Suppressor macrophage treated with lipopolysaccharide for 4 hours (primary cell): ENCODE measurements at places on chromosomes 12 and 14.
A peak's percentile ranks its signal among the peaks of the same experiment; 100 is the strongest.

- no peak for DNase-seq
These were observed 419.7 kb upstream of the PRICKLE1 start for GRCh38 chr12:43008953-43009845.

- DNase-seq: no peak
These were observed 6.9 kb upstream of the KRT6A start for GRCh38 chr12:52499806-52500560.

DNA sequence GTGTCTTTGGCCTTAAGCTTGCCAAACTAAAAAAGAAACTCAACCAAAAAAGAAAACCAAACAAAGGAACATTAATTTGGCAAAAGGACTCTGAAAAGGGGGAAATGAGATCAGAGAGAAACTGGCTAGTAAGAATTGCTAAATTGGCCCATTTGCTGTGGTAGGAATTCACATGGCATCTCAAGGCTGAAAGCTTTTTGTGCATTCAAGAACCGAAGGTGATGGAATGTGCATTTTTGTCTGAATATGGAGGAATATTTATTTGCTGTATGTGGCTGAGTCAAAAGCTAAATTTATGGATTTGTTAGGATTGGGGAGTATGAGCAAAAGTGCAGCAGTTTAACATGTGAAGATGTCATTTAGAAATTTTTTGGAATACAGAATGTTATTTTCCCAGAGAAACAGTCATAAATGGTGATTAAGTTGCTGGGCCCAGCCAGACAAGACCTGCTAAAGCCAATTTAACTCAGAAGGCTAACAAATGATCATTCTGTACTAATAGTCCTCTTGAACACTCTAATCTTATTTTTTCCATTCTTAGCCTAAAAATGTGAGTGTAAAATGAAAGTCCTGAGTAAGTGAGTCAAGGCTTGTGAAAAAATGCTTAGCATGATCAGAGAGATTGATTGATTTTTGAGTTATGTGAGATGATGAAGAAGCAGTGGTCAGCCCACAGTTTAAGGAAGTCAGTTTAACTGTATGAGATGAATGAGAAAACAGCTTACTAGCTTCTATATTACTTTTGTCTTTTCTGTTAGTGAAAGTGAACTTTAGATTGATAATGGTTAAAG is 94.1 kb downstream of the ANO6 start:
- peak; percentile 75 for DNase-seq

DNA sequence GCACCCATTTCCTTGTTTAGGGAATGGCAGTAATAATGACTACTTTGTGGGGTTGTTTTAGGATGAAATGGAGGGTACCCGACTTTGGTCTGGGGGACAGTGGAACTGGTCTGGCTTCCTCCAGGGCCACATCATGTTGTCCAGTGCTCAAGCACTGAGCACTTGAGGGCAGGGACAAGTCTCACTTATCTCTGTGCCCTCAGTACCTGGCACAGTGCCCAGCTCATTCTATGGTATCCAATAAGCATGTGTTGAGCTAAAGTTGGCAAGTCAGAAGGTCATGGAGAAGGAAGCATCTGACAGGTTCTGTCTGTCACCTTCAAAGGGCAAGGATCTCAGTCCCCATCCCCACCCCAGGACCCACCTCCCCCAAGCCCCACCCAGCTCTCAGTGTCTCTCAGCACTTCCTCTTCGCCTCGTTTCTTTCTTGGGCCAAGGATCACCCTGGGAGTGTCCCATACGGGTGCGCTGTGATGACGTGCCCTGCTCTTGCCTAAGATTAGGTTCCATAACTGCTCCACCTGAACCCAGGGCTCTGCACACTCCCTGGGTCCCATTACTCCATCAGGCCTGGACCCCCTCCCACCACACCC is 24.3 kb upstream of the TMEM106C start:
- no peak for DNase-seq

DNA sequence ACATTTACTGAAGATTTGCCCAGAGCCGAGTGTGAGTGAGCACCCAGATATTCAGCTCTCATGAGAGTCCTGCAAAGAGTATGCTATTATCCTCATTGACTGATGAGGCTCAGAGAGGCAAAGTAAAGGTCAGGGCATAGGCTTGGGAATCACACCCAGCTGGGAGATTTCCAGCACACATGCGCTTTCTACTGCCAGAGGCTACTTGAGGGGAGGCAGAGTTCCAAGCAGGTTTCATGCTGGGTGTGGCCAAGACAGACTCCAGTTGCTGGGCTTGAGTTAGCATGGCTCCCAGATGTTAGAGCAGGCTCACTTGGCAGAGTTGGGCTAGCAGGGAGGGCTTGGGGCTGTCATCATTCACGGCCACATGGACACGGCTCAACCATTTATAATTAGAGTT is 14.4 kb upstream of the FAM181A start:
- DNase-seq: no peak

- no peak for DNase-seq
These were observed 3.7 kb downstream of the GLT8D2 start for GRCh38 chr12:104046306-104046705.

DNA sequence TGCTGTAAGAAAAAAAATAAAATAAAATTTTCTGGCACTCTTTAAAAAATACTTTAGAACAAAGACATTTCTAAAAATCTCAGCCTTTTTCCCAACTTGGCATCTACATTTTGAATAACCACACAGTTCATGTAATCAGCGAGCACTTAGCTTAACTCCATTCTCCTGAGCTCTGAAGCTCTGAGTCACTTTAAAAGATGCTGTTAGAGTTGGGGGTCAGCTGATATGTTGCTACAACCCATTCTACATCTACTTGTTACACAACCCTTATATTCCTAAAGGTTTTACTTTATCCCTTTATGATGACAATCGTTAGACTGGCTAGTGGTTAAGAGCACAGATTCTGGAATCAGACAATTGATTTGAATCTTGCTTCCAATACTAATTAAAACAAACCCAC is 48.3 kb downstream of the SLC41A2 start:
- no peak for DNase-seq

DNA sequence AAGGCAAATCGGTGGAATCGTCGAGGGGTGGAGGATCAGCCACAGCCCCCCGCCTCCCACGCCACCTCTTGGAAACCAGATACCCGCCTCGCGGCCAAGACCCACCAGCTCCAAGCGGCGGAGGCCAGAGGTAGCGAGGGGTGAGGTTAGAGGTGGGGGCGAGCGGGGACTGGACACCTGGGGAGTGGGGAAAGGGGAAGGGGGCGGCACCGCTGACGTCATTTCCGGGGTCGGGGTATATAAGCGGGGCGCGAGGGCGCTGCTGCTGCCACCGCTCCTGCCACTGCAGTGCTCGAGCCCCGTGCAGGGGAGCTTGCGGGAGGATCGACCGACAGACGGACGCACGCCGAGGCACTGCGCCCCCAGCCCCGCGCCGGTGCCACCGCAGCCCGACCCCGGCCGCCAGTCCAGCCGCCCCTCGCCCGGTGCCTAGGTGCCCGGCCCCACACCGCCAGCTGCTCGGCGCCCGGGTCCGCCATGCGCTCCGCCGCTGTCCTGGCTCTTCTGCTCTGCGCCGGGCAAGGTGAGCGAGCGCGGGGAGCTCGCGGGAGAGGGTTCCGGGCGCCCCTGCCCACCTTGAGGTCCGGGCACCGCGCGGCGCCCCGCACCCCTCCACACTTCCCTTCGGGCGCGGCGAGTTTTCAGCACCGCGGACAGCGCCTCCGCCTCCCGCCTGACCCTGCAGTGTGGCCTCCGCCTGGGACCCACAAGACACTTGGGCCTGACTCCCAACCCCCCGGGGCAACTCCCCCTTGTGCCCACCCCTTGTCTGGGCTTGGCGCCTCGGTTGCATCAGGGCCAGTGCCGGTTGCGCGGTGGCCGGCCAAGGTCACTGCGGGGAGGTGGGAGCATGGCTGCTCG is at the start of gene CHGA:
Gene CHGA (plus strand): TSS at position 268 of the 861 bp plus-strand sequence. CDS start 210 bp downstream, at position 478.
- peak; percentile 71 for DNase-seq

DNA sequence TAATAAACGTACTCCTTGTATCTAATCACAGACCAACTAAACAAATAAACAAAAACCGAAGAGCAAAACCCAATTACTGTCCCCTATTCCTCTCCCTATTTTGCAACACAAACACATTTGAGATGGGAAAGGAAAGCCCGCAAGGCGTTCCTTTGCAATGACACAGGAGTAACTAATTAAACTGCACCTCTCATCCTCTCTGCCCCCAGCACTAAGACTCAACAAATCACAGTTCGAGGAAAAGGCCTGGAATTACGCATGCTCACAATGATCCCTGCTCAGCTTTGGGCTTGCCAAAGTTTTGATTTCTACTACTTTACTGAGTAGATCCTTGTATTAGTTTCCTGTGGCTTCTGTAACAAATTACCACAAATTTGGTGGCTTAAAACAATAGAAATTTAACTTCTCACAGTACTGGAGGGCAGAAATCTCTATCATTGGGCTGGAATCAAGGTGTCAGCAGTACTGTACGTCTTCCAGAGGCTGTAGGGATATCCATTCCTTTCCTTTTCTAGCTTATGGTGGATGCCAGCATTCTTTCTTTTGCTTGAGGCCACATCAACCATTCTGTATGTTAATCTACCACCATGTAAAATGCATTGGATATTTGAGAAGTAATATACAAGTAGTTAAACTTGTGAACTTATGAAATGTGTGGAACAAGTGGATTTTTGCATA is 123.0 kb downstream of the NAV3 start:
- DNase-seq: no peak

DNA sequence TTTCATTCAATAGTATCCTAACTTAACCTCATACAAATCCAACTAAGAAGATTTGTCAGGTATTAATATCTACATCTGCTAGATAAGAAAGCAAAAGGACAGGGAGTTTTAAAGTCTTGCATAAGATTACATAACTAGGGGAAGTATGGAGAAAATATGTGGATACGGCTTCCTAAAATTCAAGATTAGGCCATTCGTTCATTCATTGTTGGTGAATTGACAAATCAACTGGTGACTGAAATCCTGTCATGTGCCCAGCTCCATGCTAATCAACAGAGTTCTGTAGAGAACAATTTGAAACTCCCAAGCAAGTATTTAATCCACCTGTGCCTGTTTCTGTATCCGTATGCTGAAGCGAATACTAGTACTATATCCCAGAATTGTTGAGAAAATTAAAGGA is 260.9 kb upstream of the USP15 start:
- DNase-seq: peak; percentile 37

DNA sequence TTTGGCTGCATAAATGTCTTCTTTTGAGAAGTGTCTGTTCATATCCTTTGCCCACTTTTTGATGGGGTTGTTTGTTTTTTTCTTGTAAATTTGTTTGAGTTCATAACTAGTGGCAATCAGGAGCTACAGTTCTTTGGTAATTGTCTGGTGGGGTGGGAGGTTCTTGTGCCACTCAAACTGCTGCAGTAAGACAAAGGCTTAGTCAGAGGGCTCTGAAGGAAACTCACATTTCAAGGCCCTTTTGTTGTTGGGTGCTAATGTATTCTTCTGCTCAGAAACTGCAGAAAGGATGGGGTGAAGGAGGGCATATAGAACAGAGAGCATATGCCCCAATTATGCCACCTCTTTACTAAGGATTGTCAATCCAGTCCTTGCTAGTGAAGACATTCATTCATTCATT is 21.9 kb downstream of the MYRFL start:
- DNase-seq: no peak

DNA sequence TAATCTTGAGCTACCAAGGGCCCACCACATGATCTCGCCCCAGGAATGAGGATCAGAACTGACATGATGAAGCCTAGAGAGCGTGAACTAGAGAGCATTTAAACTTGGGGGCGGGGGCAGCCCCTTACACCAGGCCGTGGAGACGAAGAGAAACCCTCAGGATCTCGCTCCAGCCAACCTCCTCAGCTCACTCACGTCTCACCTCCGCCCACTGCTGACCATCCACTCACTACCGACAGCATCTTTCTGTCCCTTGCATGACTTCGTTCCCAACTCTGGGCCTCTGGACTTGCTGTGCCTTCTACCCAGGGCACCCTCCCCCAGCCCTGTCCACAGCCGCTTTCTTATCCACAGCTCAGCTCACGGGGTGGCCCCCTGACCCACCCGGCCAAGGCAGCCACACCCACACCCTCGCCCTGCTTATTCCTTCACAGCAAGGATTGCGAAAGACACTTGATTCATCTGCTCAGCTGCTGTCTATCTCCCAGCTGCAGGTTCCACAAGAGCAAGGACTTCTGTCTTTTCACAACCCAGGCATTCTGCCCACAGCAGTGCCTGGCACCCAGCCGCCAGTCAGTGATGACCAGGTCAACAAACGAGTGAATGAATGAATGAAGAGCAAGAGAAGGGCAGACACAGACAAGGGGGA is 6.4 kb downstream of the STX2 start:
- peak; percentile 81 for DNase-seq

GRCh38 chr14:24401810-24402702 is 3.3 kb downstream of the NYNRIN start:
- no peak for DNase-seq

DNA sequence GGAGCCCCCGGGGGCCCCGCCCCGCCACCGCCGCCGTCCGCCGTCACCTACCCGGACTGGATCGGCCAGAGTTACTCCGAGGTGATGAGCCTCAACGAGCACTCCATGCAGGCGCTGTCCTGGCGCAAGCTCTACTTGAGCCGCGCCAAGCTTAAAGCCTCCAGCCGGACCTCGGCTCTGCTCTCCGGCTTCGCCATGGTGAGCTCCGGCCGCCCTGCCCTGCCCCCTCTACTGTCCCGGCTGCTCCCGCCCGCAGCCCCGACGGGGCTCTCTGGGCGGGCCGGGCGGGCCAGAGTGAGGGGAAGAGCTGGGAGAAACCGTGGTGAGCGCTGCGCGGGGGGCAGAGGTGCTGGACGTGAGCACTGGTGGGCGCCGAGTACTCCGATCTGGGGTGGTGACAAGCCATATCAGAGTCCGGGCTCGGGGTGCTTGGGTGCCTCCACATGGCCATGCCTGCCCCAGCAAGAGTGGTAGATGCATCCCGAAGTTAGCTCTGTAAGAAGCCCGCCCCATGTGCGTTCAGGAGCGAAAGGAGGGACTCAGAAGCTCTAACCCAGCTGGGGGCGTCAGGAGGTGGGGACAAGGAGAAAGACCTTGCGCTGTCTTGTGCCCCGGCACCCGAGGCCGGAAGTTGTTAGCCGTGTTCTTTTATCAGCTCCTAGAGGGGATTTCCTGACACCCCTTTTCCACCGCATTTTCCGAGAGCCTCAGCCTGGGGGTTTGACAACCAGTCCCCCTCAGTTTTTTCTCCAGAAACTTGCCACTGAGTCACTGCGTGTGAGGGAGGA is 717 bp downstream of the ORAI1 start:
- peak; percentile 55 for DNase-seq

DNA sequence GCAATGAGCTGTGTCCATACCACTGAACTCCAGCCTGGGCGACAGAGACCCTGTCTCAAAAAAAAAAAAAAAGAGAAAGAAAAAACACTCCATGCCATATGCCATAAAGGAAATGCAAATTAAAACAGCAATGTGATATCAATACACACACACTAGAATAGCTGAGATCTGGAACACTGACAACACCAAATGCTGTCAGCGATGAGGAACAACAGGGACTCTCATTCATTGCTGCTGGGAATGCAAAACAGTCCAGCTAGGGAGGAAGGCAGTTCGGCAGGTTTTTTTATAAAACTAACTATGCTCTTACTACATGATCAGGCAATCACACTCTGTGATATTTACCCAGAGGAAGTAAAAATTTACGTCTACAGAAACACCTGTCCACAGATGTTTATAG is 3.4 kb upstream of the ABCB9 start:
- DNase-seq: no peak

GRCh38 chr12:80107221-80107620 is 7.9 kb downstream of the OTOGL start:
- no peak for DNase-seq

GRCh38 chr12:100138048-100138802 is 4.4 kb downstream of the BLTP3B start:
- DNase-seq: peak; percentile 63

GRCh38 chr12:34398366-34398705 is 376.0 kb downstream of the ALG10 start:
- no peak for DNase-seq

GRCh38 chr12:41206298-41206697 is 18.2 kb downstream of the PDZRN4 start:
- DNase-seq: no peak
